ENCODE measurements at places on chromosomes 13 and 19.

DNA sequence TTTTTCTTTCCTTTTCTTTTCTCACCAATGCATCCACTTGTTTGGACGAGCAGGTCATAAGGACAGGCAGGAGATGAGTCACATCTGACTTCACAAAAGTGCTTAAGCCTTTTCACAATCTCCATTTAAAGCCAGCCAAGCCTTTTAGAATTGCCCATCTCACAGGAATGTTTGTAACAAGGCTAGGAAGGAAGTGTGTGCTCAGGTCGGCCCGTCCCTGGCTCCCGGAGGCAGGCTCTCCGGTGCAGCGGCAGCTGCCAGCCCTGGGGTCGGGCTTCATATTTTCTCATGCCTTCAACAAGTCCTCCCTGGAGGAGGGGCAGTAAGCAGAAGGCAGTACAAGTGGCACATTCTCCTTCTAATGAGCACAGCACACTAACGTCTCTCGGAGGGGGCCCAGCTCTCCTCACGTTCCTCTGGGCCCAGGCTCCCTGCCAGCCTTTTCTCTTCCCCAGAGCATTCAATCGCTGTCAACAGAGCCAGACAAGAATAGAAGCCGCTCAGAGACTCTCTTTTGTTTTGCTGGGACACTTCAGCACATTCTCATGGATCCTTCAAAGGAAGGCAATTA lies 180.5 kb downstream of the COL4A1 start:
- DNase-seq: peak; percentile 91

GRCh38 chr19:13260883-13261653 lies 110.9 kb downstream of the IER2 start:
- no peak for DNase-seq

GRCh38 chr19:28878862-28879566 lies 333.9 kb downstream of the UQCRFS1 start:
- no peak for DNase-seq

- DNase-seq: no peak
These were observed 39.3 kb upstream of the SPART start for GRCh38 chr13:36385489-36385888.

Measured in vagina (tissue), 2 donors.